ENCODE measurements at places on chromosomes 3 and 15.

GRCh38 chr3:17500618-17501017 is 241.8 kb downstream of the TBC1D5 start:
- no peak for DNase-seq

DNA sequence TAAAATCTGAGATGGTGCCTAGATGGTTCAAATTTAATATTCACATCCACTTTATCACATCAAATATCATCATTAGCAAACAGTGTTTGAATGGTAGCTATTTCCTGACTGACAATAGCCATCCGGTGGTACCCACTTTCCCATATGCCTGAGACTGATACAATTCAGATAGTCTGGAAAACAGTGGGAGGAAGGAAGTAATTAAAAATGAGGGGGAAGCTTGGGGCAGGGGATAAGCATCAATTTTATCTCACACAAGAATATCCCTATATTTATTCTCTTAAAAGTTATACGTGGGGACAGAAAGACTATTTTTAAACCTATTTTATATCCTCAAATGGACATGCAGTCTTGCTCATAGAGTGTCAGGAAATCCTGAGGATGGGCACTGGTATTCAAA is 122.5 kb upstream of the GAP43 start:
- DNase-seq = no peak

- DNase-seq = no peak
These were observed 597.3 kb downstream of the NAALADL2 start for GRCh38 chr3:175456466-175456865.

DNA sequence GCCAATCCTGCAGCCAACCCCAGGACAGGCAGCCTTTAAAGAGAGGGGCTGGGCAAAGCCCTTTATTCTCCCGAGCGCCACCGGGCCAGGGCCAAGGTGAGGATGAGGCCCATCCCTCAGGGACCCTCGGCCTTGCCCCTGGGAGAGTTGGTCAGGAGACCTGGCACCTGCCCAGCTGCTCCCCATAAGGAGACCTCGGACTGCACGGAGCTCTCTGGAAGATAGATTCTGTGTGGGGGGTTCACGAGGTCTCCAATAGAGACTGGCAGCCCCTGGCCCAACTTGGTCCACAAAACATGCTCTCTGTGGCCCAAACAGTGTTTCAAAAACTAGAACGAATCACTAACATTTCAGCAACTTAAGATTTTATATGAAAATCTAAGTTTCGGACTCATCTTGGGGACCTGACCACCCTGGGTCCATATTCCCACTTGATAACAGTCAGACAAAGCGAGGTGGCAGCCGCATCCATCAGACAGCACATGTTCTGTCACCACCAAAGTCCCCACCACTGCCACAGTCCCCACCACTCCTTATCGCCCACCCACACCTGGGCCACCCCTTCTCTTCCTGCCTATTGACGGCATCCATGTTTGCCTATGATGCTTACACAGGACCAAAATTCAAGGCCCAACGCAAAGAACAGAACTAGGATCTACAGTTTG is 114.4 kb upstream of the RPL32 start:
- no peak for DNase-seq

DNA sequence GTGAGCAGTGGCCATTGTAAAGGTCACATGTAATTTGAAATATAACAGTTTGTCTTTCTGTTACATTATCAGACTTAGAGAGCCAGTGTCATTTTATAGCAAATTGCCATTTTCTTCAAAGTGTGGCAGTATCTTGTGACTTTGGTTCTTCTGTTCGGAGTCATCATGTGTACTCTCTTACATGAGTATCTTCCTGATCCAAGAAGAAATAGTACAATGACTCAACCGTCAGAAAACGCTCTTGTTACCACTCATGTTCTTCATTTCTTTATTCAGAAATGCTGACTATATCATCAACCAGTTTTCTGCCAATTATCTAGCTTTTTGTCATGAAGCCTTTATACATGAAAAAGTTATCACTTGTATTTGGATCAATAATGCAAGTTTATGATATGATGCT is 93.6 kb upstream of the CGNL1 start:
- no peak for DNase-seq

DNA sequence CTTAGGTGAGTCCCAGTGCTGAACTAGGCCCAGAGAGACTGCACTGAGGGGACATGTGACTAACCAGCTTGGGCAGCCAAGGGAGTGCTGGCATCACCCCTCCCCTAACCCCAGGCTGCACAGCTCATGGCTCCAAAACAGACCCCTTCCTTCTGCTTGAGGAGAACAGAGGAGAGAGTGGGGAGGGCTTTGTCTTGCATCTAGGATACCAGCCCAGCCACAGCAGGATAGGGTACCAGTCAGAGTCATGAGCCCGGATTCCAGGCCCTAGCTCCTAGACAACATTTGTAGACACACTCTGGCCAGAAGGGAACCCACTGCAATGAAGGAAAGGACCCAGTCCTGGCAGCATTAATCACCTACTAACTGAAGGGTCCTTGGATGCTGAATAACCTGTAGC is 49.9 kb upstream of the PLSCR4 start:
- no peak for DNase-seq

DNA sequence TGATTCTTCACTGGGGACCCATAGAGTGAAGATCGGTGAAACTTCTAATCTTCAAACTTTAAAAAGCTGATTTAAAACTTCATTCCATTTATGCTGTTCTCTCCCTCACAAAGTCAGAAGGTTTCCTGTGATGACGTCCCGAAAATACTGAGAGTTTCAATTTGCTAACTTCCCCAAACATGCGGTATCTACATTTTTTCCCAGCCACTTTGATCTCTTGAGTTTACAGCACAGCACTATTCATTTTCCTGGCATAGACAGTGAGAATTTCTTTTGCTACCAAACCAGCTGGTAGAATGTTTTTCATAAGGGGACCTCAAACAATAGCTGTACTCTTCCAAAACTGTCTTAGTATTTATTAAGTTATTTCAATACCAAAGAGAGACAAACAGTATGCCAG is 156.8 kb downstream of the LSAMP start:
- no peak for DNase-seq

DNA sequence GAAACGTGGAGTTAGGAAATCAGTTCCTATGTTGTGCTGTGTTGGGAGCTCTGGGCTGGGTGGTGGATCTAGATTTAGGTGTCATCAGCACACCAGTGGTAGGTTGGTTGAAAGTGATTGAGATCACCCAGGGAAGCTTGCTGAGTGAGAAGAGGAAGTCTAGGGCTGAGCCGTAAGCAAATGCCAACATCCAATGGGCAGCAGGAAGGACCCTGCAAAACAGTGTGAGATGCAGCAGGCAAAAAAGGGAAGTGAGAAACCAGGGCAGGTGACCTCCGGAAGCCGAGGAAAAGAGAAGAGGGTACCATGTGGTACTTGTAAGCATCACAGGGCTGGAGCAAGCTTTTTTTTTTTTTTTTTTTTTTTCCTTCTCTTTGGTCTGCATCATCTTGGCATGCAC is 15.9 kb upstream of the COPG1 start:
- DNase-seq = no peak

GRCh38 chr15:87633525-87633924 is 623.0 kb downstream of the NTRK3 start:
- DNase-seq = no peak

DNA sequence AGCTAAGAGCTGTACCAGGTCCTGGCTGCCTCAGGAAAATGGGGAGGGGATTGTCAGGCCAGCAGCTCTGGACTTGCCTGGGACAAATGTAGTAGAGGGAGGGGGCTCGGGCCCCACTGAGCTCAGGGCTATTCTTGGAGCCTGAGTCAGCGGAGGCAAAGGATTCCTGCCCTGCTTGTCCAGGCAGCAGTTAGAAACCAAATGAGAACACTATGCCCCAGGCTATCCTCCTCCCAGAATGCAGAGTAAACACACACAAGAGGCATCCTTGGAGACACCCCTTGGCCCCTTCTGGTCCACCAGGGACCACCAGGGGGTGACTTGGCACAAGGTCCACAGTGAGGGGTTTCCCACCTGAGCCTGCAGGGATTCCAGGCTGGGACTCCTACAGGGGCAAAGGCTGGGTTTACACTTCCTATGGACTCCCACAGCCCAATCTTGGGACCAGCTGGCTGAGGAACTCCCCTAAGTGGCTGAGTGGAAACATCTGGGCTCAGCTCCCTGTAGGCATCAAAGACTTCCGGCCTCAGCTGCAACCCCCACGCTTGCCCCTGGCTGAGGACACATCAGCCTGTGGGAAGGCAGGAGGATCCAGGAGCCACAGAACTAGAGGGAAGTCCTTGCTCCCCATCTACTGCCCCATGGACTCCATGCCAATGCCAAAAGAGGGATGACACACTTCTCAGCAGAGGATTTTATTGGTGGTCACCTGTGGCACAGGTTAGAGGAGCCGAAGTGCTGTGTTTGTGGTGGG is 3.4 kb upstream of the COL7A1 start:
- peak; percentile 69 for DNase-seq

DNA sequence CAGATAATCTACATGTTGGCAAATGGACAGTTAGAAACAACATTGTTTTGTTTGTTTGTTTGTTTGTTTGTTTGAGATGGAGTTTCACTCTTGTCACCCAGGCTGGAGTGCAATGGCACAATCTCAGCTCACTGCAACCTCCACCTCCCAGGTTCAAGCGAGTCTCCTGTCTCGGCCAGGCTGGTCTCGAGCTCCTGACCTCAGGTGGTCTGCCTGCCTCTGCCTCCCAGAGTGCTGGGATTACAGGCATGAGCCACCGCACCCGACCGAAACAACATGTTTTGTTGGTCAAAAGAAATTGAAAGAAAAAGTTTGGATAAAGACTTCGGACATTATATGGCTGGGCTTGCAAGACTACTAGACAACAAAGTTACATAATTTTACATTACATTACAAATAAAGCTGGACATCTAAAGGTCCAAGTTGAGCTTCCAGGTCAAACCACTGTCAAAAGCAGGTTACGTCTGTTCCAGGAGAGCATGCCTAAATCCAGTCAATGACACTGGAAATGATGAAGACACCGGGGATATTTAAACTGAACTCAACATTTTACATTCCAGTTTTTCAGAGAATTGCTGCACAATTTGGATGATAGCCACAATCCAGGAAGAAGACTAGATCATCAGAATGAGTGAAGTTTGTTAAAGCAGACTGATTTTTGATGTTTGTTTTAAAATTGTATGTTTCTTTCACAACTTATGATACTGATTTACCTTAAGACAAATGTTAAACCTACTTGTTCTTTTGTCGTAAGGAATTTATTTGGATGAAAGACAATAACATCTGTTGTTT is 18.6 kb downstream of the SERP1 start:
- no peak for DNase-seq

DNA sequence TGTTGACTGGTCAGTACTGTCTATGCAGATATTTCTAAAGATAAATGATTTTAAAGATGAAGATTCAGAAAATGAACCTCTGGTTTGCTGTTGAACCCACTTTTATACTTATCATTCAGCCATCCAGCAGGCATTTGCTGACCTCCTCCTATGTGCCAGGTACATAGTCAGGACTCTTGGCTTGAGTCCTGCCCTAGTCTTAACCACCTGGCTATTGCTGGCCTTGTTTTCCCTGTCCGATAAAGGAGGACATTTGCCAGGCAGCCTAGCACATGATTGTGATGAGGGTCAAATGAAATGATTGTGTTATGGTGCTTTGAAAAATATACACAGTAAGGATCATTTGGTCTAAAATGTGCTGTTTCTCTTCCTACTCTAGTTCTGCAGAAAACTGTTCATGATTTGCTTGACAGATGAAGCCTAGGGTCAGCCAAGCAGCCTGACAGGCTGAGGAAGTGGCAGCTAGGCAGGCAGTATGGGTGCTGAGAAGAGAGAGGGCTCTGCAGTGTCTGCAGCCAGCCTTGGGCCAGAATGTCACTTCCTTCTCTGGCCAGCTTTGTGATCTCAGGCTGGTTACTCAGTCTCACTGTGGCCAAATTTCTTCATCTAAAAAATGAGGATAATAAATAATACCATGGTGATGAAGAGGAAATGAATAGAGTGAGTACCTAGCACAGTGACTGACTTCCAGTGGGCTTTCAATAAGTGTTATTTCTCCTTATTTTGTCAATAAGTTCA is 13.8 kb downstream of the EXOSC7 start:
- no peak for DNase-seq

DNA sequence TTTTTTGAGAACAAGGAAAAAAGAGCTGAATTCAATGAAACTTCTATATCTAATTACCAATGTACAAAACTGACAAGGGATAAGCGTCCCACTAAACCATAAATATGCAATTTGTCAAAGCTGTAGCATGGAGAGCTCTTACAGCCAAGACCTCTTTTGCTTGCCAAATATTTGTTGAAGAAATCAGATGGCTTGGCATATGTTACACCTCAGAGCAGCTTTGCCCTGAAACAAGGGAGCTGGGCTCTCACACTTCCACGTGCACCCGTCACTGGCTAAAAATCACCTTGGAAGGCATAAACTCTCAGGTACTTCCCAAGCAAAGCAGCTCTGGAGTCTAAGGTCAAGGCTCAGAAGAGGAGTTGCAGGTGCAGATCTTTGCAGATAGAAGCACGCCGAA is 324.7 kb upstream of the SLCO3A1 start:
- no peak for DNase-seq

DNA sequence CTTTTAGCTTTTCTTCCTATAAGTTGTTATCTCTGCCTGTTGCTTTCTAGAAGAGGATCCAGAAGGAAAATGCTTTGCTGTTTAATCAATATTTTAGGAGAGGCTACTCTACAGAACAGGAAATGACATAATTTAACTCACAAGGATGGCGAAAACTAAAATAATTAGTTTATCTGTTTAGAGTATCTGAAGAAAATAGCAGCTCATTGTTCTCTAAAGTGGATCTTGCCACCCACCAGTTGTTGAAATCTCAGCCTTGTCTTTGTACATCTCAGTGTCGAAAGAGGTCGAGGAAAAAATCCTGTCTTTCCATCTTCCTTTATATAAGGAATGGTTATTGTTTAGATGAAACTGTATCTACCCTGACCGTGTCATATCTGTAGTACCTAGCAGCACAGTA is 126.6 kb downstream of the ZNF609 start:
- no peak for DNase-seq

DNA sequence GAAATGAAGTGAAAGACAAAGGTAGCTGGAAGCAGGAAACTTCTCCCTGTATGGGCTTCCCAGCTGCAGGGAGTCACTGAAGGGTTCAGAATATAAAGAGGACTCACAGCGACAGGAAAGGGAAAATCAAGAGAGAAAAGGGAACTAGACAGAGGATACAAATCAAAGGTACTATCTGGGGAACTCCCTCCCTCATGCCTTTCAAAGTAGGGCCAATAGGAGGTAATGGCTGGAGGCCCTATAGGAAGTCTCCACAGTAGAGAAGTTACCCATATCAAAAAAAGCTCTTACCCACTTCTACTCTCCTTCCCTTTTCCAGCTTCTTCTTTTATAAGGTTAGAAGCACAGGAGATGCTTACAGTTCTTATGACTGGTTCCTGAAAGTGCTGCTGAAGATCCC is 43.5 kb downstream of the FMN1 start:
- no peak for DNase-seq

- DNase-seq = no peak
These were observed 598 bp upstream of the GMNC start for GRCh38 chr3:190863119-190863465.

DNA sequence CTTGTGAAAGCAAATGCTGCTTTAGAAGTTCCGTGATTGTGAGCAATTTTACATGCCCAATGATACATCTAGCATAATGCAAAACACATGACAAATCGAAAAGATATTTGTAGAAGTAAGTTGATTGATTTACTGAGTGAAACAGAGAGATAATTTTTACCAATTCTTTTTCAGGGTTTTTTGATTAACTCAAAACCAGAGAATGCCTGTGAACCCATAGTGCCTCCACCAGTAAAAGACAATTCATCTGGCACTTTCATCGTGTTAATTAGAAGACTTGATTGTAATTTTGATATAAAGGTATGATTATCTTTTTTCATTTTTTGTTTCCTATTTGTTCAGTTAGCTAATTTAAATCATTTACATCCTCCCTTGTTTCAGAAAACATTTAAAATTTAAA is 58.8 kb downstream of the RNF13 start:
- DNase-seq = no peak

- no peak for DNase-seq
These were observed 80.8 kb downstream of the SMAD3 start for GRCh38 chr15:67146234-67146633.

Data from left renal cortex interstitium (tissue), 4 donors.